HAP-1 (cell line): ENCODE measurements at places on chromosomes 4 and X.

GRCh38 chr4:99529228-99529627 lies 18.4 kb downstream of the C4orf17 start:
- no peak for DNase-seq

DNA sequence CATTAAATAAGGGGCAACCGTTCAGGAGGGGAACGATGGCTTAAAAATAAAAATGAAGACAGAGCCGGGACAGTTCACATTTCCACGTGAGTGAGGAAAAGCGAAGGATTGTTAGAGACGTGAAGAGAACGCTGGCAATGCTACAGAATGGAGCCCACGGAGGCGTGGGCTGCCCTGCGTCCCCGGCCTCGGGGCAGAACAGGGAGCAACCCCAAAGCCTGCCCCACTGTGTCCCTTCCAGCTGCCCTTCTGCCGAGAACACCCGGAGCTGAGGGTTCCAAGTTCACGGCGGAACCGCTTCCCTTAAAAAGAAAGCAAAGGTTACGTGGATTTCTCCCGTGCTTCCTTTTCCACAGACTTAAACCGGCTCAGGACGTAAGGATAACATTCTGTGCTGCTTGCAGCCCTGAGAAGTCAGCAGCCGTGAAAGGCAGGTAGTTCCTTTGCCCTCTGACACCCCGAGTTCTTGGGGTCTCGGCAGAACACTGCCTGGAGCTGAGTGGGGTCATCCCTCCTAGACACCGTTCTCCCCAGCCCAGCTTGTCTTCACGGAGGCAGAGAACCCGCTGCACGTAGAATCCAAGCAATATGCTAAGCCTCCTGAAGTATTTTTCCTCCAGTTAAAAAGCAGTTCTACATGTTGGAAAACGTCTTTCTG lies 14.2 kb downstream of the DHRSX start:
- no peak for DNase-seq

DNA sequence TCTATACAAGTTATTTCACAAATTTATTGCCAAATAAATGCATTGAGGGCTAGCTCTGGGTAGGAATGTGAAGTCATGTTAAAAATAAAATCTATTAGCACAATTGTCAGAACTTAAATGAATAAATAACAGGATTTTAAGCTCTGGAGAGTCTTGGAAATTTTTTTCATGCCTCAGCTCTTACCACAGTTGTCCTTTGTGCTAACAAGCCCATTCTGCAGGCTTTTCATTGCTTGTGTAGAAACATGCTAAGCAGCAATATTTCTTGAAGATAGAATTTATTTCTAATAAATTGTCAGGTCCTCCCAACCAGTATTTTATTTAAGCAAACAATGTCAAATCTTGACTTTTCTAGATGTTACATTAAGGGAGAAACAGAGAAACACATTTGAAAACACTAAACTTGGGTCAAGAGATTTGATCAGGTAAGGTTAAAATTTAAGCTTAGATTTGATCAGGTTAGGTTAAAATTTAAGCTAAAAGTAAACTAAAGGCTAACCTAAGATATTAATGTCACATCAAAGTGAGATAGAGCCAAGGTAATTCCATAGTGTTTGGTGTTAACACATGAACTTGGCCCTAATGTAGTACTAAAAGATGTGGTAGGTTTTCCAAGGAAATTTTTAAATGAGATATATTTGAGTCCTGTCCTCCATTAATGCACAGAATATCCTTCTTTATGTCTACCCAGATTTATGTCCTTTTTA lies 179.1 kb upstream of the IL1RAPL1 start:
- DNase-seq = no peak

GRCh38 chr4:5969777-5970176 lies 48.5 kb downstream of the C4orf50 start:
- DNase-seq = no peak

GRCh38 chr4:138158746-138159297 lies 83.3 kb downstream of the SLC7A11 start:
- no peak for DNase-seq

- no peak for DNase-seq
These were observed 4.1 kb downstream of the ZNF827 start for GRCh38 chr4:145934434-145935047.

DNA sequence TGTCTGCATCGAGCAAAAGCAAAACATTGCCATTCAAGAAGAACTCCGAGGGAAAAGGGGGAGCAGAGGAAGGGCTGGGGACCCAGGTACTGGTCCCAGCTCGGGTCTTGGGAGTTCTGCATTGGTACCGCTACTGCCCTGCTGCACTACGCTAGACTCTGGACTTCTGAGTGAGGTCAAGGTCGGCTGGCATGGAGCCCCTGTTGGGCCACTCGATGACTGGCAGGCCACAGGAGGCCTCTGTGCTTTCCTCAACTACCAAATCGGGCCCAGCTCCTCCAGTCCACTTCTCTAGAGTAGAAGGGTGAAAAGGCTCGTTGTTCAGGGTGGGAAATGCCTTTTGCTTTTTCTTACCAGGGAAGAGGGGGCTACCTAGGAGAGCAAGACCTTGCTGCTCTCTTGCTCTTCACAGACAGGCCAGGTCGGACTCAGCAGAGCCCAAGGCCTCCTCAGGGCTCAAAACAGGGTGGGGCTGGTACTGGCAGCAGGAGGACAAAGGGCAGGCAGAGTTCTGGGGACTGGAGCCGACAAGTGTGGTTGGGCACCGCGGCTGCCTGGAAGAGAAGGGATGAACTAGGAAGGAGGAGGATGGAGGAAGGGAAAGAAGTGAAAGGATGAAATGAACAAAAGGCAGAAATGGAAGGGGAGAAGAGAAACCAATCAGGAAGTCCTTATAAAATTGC lies 8.9 kb upstream of the IRAK1 start:
- no peak for DNase-seq
